PC-3 (cell line): ENCODE measurements at places on chromosomes 4 and X. TPM values are rescaled to one million over a fixed set of nuclear protein-coding genes. Genes with fewer than 3 reads are reported as not detected.

Gene TKTL2
- not detected in 2 replicates for total RNA-seq

Gene ASB12
- not detected in 2 replicates for total RNA-seq

DNA sequence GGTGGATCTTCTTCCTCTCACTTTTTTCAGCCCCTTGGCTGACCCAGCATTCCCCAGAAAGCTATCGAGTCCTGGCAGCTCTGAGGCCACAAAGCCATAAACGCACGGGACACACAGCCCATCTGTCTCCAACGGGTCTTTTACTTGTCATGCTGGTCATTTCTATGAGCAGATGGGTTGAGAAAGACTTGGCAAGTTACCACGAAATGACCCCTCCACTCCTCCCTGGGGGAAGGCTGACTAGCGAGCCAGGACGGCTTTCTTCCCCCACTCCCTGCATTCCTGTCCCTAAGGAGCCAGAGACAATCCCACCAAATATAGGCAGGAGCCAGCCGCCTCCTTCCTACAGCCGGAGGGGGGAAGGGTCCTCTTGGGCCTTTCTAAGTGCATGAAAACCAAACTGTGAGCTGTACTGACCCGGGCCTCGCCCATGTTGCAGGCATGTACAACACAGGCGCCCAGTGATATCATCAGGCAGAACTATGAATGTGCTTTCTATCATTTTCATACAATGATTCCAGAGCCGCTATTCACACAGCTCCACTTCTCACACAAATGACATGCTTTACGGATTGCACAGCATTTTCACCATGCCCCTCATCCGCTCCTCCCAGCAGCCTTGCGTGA, 28.6 kb downstream of the AFAP1 start:
- DNase-seq: no peak

Gene MMRN1
- 0.69 and 0.73 TPM in 2 replicates for total RNA-seq

GRCh38 chr4:140174543-140174942, 20.6 kb upstream of the MAML3 start:
- no peak for DNase-seq

Gene CEP44
- 8.1 and 8.4 TPM in 2 replicates for total RNA-seq

Gene CENPI
- 28.9 and 34.7 TPM in 2 replicates for total RNA-seq

- no peak for DNase-seq
Observed at GRCh38 chr4:118326585-118326984, 26.2 kb downstream of the PRSS12 start.

Gene HS3ST1
- total RNA-seq: 4.1 and 4.2 TPM in 2 replicates

Gene FGFR3
- 0.11 and 0.86 TPM in 2 replicates for total RNA-seq

DNA sequence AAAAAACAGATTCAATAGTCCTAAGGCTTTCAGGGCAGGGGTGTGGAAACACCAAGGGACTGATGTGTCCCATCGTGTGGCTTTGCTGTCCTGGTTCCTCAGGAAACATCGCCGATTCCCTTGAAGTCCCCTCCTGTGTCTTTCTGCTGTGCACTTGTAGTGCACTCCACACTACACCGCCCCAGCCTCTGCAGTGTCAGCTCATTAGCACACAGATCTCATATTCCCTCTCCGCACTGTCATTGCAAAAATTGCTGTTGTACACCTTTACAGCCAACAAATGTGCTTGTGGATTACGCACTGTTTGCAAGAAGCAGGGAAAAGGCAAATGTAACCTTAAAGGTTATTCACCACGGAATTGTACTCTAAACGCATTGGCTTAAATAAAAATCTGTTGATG, 5.3 kb downstream of the GRIA3 start:
- no peak for DNase-seq

Gene SOWAHB
- 4.8 and 6.3 TPM in 2 replicates for total RNA-seq

GRCh38 chrX:122203399-122203798, 980.7 kb upstream of the GRIA3 start:
- no peak for DNase-seq

Gene MAGEA1
- 0.07 TPM in 1 of 2 replicates, not detected in the other for total RNA-seq

DNA sequence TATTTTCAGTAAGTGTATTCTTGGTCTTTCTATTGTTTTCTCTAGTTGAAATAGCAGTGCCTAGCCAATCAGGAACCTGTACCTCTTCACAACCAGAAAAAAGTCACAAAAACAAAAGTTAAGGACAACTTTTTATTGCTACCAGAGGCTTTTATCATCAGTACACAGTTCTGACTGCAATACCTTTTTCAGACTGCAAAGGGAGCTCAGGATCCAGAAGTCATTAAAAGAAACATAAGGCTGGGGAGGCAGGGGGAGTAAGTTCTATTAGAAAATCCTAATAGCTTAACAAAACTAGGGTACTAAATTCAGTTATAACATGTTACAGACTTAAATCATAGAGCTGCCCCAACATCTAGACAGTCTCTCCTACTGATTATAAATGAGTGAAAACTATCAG, 28.8 kb downstream of the CCNI start:
- DNase-seq: peak; percentile 40

Gene DGKK
- total RNA-seq: not detected in 2 replicates

DNA sequence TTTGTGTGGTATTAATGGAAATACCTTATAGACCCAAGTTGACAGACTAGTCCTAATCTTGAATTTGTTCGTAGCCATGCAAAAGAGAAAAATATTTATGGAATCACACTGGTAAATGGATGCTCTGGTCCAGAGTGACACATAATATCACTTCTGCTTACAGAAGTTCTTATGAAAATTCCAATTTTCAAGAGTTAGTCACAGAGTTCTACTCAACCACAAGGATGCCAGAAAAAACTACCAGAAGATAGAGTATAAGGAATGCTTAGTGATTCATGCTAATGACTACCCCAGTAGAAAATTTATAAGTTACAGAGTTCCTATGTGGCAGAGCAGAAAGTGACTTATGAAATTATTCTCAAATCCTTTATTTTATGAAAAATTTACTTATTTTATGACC, 1384.8 kb downstream of the FAM133A start:
- peak; percentile 62 for DNase-seq

DNA sequence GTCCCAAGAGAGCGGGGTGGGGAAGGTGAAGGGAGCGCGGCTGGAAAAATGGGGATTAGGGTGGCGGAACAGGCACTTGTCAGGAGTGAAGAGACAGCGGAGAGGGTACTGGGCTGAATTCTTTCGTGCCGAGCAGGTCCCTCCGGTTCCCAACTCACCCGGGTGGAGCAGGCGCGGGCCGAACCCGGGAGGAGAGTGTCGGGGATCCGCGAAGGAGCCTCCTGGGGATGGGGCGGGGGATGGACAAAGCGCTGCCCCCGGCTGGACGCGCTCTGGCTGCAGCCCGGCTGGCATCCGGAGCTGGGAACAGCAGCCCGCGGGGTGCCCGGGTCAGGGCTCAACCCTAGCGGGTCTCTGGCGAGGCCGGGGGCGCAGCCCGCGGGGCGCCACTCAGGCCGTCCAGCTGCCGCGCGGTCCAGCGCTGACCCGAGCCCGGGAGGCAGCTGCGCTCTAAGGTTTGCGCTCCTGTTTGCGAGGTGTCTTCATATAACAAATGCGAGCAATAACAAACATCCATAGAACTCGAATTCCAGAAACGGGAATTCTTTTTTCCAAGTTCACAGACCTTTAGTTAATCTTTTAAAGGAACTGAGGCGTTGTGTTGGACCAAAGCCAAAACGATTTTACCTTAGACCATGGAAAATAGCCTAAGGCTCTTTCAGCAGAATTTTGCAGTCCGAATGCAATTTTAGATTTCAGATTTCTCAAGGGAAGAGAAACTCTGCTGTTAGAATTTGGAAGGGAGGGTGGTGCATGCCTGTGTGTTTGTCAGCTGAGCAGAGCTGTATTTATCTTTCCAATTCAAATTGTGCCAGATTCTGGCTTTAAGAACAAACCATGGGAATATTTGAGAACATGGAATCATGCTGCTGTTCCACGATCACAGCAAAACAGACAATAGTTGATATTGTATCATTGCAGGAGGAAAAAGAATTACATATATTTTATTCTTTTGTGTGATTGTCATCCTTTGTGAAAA, 744 bp downstream of the NPY5R start:
- DNase-seq: no peak

- no peak for DNase-seq
Observed at GRCh38 chr4:142402156-142402555, 443.9 kb downstream of the INPP4B start.

DNA sequence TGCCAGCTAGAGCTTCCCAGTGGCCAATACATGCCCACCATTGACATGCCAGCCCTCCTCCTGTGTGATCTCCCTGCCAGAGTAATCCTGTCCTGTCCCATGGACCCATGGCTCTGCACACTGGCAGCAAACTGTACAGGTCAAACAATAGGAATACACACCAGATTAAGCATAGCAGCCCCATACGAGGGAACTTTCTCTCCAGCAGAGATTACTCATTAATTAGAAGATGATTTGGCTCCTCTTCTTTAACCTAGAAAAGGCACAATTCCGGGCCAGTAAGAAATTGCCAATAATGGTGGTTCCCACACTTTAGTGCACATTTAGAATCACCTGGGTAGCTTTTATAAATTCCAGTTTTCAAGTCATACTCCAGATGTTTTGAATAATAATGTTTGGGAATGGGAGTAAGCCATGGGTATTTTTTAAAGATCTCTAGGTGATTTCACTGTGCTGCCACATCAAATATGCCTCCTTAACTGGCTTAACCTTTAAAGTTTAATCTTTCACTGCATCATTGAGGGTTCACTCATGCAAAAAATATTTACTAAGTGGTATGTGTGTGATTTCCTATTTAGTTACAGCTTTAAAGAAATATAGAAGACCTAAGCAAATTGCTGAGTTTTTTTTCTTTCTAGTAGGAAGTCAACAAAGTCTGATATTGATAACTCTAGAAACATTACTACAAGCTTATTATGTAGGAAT, 277.6 kb upstream of the NWD2 start:
- no peak for DNase-seq

DNA sequence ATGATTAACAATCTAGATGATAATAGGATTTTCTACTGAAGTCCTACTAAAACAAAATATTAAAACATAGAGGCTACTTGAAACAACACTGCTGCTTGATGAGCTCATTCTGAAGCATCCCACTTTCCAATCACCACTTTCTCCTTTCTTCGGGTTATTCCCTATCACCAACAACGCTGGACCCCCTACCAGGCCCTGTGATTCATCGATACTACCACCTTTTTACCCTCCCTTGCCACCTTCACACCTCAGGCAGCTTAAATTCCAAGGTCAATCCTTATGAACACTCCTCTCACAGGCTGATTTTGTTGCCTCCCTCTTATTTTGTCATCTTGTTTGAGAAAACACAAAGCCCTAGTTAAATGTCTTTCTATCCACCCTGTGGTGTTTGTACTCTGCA, 102.6 kb downstream of the IQCM start:
- DNase-seq: no peak

Gene GUCY1B1
- total RNA-seq: 3.1 and 4.4 TPM in 2 replicates

Gene FAM53A
- total RNA-seq: 3.1 and 4.8 TPM in 2 replicates

Gene UGT2B15
- total RNA-seq: not detected in 2 replicates

Gene TMEM47
- total RNA-seq: 4.7 TPM in 2 replicates

DNA sequence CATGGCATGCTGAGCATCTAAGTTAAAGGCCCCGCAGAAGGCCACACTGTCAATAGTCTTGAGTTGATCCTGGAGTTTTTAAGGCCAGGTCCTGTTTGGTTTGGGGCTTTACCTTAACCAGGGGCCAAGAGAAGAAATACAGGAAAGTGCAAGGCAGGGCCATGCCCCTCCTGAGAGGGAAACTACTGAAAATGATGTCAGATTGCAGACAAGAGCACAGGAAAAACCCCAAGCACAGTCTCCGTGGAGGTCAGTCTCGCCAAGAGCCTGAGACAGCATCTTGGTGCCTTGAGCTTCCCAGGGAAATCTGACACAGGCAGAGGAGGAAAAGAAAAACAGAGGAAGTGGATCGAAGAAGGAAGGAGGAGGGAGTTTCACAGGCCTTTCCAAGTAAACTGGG, 32.2 kb upstream of the GATB start:
- DNase-seq: no peak

GRCh38 chr4:71630803-71631202, 153.1 kb downstream of the GC start:
- peak; percentile 69 for DNase-seq

- DNase-seq: no peak
Observed at GRCh38 chr4:56531823-56532222, 26.2 kb downstream of the ARL9 start.

GRCh38 chr4:19239565-19239964, 1012.1 kb upstream of the SLIT2 start:
- DNase-seq: peak; percentile 81

DNA sequence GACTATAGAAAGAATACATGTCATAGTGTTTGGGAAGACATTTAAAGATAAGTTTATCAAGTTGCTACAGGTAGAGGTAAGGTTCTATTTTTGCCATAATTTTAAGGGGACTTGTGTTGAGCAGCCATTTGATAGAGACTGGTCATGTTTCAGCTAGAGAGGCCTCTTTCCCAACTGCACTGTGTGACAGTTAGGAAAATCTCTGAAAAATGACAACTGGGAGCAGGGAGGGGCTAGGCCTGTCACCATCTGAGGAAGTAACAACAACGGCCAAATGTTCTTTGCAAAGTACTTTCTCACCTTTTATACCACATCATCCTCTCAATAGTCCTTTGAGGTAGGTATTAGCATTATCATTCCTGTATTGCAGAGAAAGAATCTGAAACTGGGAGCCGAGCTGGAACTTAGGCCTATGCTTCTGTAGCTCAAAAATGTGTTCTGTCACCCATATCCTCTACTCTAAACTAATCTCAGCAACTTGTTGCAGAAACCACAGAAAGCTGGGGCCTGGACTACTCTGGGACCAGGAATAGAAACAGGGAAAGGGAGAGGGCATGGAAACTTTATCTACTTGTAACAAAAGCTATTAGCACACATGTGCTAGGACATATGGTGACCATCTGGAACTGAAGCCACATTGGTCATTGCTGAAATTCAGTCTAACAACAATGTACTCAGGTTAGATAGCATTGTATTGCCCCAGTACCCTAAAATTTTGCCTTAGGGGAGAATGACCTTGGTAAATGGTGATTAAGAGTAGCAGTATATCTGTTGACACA, 198.9 kb downstream of the MID1IP1 start:
- no peak for DNase-seq

Gene MAGEE2
- not detected in 2 replicates for total RNA-seq

Gene MAGEA2B
- not detected in 2 replicates for total RNA-seq

GRCh38 chr4:39526765-39527295, 409 bp downstream of the UGDH start:
- peak; percentile 3 for DNase-seq

DNA sequence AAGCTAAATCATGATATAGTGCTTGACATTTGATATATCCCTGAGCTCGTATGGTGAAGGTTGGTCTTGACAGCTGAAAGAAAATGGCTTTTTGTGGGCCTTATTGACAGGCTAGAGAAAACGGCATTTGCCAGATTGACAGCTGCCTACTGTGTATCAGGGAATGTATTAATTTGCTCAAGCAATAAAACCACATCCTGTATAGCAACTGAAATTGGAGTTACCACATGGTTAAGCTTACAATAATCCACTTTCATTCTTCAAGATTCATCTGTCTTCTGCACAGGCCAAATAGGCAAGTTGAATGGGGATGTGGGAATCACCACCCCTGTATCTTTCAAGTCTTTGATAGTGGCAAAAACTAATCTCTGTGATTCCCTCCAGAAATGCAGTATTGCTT, 76.2 kb upstream of the IL2 start:
- DNase-seq: no peak
